ENCODE measurements at places on chromosomes 7 and 10. TPM values are rescaled to one million over a fixed set of nuclear protein-coding genes. Genes with fewer than 3 reads are reported as not detected.

SKIDA1 gene
- 0.32 TPM for total RNA-seq

OR13A1 gene
- not detected for total RNA-seq

CCNY gene
- total RNA-seq = 19.9 TPM

CCDC3 gene
- 0.19 TPM for total RNA-seq

CDH23 gene
- total RNA-seq = 0.29 TPM

HILPDA gene
- total RNA-seq = 15.6 TPM

POLR2J2 gene
- 2.5 TPM for total RNA-seq

PTF1A gene
- total RNA-seq = not detected

EBF3 gene
- total RNA-seq = 23.6 TPM

- no peak for DNase-seq
These were observed 482.1 kb downstream of the IPMK start for GRCh38 chr10:57785546-57785945.

- no peak for DNase-seq
These were observed 82.9 kb downstream of the KIAA1549 start for GRCh38 chr7:138898255-138898654.

- no peak for DNase-seq
These were observed 198.2 kb downstream of the MAD1L1 start for GRCh38 chr7:2034291-2035201.

GRCh38 chr10:83166344-83166743 is 973.0 kb upstream of the GHITM start:
- DNase-seq = peak; percentile 25

DNA sequence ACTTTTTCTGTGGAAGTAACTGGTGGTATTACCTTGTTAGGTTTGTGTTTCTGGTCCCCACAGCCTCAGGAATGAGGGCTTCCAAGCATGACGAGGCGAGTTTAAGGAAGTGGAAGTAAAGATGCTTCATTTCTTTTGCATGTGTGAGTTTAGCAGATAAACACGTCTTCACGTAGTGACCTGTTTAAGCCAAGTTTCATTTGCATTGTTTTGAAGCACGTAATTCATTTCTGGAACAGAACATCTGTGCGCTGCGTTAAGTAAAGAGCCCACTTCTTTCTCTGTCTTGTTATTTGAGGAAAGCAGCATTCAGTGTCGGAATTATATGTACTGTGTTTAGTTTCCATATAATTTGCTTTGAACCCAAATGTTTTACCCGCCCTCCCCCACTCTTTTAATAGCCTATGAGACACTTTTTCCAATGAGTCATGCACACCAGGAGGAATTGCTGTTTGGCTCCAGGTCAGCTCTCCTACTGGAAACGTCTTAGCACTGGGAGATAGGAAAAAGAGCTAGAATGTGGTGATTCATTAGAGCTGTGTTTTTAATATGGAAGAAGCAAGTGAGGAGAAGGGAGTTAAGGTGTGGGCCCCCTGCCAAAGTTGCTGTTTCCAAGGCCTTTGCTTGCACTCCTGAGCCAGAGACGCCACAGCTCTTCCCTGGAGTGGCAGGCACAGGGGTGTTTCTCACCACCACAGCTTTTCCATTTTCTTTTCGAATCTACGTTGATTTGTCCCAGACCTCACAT is 36.7 kb downstream of the BTBD16 start:
- DNase-seq = peak; percentile 14

GRCh38 chr7:69804962-69805361 is 206.7 kb downstream of the AUTS2 start:
- DNase-seq = no peak

- no peak for DNase-seq
These were observed 156.7 kb downstream of the PRKG1 start for GRCh38 chr10:51230887-51231585.

GRCh38 chr7:19368491-19368925 is 223.3 kb upstream of the FERD3L start:
- DNase-seq = no peak

DNA sequence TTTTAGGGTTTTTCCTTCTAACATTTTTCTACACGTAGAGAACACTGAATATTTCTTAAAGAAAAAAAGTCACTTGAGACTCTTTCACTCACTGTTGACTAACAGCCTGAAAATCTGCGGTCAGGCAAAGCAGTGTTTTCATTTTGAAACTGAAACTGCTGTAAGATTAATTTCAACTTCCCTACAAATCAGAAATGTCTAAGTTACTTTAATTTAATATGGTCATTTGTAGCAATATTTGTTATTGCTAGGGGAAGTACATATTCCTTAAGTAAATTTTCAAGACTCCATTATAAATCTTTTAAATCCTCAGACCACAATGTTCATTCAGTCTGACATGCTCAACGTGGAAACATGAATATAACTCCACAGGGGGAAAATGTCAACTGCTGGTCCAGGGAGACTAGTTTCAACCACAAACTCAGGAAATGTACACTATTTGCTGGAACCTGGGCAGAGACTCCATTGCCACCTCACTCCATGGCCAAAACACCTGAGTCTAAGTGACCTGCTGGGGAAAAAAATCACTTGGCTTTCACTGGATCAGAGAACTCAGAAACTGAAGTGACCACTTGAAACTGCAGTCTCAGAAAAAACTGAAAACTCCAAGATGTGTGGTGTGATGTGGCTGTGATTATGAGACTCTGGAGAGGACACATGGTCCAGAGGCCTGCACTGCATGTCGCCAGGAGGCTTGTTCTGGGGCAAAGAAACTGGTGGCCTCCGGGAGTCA is 161.2 kb downstream of the TAX1BP1 start:
- peak; percentile 43 for DNase-seq

DNA sequence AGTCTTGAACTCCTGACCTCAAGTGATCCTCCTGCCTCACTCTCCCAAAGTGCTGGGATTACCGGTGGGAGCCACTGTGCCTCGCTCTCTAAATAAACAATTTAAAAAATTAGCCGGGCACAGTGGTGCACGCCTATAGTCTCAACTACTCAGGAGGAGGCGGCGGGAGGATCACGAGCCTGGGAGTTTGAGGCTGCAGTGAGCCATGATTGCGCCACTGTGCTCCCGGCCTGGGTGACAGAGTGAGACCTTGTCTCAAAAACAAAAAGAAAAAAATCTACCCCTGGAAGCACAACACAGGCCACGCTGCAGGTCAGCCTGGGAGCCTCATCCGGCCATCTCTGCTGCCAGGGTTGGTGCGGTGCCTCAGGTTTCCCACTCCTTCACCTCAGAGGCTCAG is 3.8 kb upstream of the EIF3B start:
- DNase-seq = no peak

- peak; percentile 59 for DNase-seq
These were observed 80.8 kb upstream of the RHOBTB1 start for GRCh38 chr10:61024856-61025201.

GRCh38 chr10:83937826-83938225 is 201.5 kb upstream of the GHITM start:
- no peak for DNase-seq

GRCh38 chr10:113765910-113766309 is 14.4 kb downstream of the PLEKHS1 start:
- DNase-seq = no peak

GRCh38 chr7:41885078-41885477 is 182.2 kb upstream of the INHBA start:
- no peak for DNase-seq

- DNase-seq = no peak
These were observed 33.5 kb downstream of the WDR86 start for GRCh38 chr7:151376218-151376902.

GRCh38 chr10:128178302-128178958 is 52.2 kb upstream of the MKI67 start:
- DNase-seq = peak; percentile 63

DNA sequence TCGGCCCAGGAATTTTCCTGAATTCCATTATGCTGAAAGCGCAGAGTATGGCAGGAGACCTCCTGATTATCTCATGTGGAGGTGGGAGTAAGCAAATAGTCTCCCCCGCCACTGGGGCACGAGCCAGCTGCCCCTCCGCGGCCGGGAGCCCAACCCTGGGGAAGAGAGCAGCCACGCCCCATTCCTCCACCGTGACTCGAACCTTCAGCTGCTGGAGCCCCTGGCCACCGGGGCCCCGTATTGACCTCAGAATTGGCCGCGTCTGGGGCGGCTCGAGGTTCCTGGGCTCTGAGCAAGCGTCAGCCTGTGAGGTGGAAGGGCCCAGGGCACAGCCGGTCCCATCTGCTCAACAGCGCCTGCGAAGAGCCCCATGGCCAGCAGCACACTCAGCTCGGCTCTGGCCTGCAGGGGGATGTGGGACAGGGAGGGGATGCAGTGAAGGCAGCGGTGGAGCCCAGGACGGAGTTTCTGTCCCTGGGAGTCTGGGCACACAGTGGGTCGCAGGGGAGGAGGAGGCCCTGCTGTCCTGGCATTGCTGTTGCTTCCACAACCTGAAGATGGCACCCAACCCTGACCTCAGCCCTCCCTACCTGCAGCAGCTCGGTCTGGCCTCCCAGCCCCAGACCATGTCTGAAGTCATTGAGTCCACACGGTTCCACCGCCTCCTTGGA is 97.8 kb downstream of the CHST15 start:
- peak; percentile 38 for DNase-seq

- no peak for DNase-seq
These were observed 11.6 kb downstream of the BET1 start for GRCh38 chr7:93992421-93993110.

DNA sequence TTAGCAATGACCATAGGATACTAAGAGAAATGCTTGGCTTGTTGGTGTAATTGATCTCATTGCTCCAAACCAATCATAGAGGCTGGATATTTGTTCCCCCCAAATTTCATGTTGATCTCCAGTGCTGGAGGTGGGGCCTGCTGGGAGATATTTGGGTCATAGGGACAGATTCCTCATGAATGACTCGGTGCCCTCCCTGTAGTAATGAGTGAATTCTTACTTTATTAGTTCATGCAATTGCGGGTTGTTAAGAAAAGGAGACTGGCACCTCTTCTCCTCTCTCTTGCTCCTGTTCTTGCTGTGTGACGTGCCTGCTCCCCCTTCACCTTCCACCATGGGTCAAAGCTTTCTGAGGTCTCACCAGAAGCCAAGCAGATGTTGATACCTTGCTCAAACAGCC is 630.1 kb downstream of the CALN1 start:
- DNase-seq = no peak

DNA sequence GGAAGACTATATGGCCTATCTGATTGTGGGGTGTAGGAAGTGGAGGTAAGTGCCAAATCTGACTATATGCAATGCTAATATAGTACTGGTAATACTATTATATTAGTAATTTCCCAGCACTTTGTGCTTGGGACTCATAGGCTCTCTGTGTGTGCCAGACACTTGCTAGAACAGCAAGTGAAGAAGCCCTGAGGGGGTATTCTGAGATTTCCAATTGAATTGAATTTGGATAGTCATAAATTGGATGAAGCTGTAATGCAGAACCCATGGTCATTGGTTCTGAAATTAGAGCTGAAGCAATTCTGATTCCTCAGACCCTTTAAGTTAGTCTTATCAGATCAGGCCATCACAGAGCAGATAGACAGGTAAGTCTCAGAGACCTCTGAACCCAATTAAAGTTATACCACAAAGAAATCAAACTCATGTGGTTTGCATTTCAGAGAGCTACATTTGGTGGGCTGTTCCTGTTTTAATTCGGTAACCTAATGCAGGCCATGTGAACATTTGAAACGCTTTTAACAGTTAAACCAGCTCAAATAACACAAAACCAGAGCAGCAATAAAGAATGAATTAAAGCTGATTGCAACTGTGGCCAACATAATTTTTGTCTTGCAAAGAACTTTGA is 179.5 kb downstream of the CREB5 start:
- no peak for DNase-seq

- DNase-seq = no peak
These were observed 21.1 kb upstream of the SH2D4B start for GRCh38 chr10:80516506-80517075.

GRCh38 chr10:97016728-97017473 is 168.9 kb downstream of the SLIT1 start:
- DNase-seq = no peak

- no peak for DNase-seq
These were observed 107.4 kb upstream of the FAM204A start for GRCh38 chr10:118449521-118449920.

GRCh38 chr10:30330497-30331168 is 18.4 kb downstream of the MTPAP start:
- no peak for DNase-seq
